ENCODE measurements at places on chromosomes 5 and 9.

DNA sequence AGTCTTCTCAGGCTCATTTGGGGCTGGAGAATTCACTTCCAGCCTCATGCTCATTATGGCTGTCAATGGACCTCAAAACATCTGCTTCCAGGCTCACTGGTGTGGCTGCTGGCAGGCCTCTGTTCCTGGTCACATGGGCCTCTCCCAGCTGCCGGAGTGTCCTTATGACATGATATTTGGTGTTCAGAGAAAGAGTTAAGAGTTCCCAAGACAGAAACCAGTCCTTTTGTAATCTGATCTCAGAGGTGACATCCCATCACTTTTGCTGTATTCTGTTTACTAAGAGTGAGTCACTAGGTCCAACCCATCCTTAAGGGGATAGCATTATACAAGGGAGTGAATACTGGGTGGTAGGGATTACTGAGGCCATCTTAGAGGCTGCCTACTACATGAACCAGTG, 104.6 kb downstream of the CACNA1B start:
- no peak for DNase-seq

DNA sequence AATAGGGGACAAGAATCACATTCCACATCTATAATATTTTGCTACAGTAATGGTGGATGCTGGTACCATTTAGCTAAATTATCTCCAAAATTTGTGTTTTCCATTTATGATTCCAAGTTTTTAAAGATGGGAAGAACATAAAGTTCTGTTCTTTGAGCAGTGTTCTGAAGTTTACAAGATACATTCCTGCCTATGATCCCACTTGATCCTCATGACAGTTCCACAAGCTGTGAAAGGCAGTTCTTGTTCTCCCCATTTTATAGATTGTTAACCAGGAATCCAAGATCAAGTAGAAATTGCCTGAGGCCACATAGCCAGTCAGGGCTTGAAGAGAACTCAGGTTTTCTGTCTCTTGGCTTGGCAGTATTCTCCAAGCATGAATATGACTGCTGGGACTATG, 257.3 kb downstream of the NR3C1 start:
- no peak for DNase-seq

DNA sequence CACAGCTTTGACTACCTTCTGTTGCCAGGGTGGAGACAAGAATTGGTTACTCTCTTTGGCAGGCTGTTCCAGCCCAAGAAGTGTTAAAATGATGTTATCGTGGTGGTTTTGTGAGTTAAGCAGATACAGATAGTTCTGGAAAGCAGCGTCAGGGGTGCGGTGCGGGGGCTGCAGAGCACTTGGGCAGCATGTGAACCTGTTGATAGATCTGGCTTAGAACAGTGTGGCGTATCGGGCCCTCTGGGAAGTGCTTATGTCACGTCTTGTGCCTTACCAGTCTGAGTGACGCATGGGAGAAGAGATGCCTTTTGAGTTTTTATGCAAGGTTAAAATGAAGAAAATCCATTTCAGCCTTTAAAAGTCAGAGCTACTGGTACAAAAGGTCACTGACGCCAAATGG, 152.5 kb downstream of the PRKACG start:
- no peak for DNase-seq

GRCh38 chr9:75912951-75913350, 22.5 kb downstream of the PCSK5 start:
- DNase-seq = no peak

DNA sequence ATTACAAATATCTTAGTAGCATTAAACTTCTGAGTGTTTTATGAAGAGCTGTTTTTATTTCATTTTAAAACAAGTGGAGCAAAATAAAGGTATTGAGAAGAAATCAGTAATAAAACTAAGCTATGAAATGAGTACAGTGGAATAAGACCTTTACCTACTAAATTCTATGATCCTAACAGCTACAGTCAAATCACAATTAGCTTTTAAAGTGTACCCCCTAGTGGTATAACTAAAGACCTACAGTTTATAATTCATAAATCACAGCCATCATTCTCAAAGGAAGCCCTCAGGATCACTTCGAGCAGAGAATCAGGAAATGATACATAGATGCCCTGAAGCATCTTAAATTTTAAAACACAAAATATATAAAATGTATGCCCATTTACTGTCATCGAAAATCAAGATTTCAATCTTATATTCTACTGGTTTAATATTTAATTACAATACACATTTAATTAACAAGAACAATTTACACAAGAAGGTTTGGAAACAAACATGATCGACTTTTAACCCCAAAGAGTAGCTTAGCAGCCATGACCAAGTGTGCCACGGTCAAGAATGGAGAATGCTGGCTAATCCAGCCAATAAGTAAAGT, 12.3 kb downstream of the CCNH start:
- DNase-seq = no peak

DNA sequence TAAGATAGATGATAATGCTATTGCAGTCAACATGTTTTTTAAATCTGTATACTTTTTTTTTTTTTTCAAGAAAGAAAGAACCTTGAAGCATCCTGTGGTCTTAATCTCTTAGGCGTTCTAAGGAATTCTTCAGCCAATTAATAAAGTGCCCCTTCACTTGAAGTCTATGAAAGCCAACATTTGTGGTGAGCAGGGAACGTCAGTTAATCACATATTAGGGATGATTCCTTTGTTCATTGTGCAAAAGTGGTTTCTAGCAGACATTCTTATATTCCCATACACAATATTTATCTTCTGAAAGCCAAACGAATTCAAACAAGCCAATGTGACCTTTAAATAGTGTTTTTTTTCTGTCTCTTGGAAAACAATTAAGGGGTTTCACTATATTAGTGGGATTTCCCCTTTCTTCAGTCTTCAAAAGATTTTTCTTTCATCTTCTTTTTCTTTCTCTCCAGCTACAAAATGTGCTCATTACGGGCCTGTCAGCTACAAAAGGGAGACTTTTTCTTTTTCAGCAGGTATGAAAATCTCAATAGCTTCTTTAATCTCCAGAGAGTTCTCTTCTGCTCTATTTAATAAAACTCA, 40.1 kb downstream of the TMEM167A start:
- DNase-seq = no peak

GRCh38 chr5:139488260-139488659, 5.7 kb upstream of the STING1 start:
- no peak for DNase-seq

- no peak for DNase-seq
Measured at GRCh38 chr9:16640649-16641048, 229.8 kb downstream of the BNC2 start.

DNA sequence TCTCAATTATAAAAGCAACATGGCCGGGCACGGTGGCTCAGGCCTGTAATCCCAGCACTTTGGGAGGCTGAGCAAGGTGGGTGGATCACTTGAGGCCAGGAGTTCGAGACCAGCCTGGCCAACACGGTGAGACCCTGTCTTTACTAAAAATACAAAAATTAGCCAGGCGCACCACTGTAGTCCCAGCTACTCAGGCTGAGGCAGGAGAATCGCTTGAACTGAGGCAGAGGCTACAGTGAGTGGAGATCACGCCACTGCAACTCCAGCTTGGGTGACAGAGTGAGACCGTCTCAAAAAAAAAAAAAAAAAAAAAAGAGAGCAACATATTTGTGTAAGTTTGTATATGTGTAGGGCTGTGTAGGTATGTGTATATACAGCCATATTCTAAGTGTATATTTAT, 7.5 kb downstream of the RPS6 start:
- no peak for DNase-seq

DNA sequence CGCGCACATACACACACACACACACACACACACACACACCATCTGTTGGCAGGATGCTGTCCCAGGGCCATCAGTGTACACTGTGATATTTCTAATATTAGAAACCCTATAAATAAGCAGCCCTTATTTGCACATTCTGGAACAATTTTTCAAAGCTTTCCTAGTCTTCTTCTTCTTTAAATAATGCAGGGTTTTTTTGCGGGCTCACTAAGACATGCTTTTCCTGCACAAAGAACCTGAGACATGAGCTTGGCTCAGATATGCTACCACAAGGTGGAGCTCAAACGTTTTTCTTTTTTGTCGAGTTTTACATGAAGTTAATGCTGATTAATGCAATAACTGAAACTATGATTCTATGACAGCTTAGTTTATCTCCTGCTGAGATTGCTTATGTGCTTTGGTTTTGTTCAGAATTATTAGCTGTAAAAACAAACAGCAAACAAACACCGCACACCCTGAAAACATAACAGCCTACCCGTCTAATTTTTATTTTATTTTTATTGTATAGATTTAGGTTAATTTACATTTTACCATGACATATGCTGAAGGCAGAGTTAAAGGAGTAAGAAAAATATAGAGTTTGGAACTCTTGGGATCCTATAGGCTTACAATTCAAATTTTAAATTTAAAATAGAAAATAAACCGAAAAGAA, 95.8 kb downstream of the ALDH1A1 start:
- no peak for DNase-seq

DNA sequence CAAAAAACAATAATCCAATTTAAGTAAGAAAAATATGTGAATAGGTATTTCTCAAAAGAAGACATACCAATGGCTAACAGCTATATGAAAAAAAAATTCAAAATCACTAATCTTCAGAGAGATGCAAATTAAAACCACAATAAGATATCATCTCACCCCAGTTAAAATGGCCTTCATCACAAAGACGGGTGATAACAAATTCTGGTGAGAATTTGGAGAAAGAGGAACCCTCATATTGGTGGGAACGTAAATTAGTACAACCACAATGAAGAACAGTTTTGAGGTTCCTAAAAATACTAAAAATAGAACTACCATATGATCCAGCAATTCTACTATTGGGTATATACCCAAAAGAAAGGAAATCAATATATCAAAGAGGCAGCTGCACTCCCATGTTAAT, 94.3 kb downstream of the TMEM167A start:
- no peak for DNase-seq

DNA sequence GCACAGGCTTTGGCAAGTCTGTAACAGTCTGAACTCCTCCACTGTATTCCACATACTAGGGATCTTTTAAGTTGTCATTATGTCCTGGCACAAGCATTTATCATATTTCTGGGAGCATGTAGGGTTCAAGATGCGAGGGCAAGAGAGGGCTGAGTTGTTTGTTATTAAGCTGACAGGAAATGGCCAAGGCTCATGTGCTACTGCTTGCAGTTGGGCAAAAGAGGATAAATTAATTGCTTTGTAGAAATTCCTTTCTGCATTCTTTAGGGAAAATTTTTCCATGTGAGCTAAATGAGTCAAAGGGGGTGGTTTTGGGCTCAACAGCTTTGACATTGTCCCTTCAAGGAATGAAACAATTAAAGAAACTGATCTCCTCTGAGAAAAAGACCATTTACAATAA, 35.4 kb downstream of the DOCK8 start:
- DNase-seq = no peak

- DNase-seq = no peak
Measured at GRCh38 chr9:94153905-94154304, 69.6 kb downstream of the PTPDC1 start.

- no peak for DNase-seq
Measured at GRCh38 chr9:106773750-106774149, 89.2 kb upstream of the ZNF462 start.

DNA sequence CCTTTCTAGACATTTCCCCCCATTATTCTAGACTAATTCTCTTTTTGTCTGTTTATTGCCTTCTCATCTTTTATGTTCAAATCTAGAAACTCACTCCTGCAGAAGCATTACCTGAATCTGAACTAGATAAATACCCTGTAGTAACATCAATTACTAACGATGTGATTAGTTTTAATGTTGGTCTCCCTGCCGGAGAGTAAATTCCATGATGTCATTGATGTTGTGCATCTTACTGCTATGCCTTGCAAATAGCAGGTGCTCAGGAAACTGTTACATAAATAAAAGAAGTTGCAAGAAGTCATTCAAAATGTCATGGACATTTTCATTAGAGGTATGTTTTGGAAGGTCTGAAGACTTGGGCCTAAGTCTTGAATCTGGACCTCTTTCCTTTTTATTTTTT, 23.0 kb upstream of the C9 start:
- DNase-seq = no peak

- DNase-seq = no peak
Measured at GRCh38 chr5:14171046-14171445, 27.9 kb downstream of the TRIO start.

DNA sequence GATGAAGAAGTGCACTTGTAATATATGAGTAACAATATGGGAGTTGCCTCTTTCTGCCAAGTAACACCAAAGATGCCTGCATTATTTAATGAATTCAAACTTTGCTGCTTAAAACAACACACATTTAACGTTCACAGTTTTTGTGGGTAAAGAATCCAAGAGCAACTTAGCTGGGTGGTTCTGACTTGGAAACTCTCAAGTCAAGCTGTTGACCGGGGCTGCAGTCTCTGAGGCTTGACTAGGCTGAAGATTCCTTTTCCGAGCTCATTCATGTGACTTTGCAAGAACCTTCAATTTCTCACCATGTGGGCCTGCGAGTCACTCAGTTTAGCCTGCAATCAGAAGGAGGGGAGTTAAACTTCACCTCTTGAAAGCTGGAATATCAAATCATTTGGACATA, 53.0 kb upstream of the TRPC7 start:
- DNase-seq = no peak

- DNase-seq = no peak
Measured at GRCh38 chr5:2373631-2374030, 377.8 kb downstream of the IRX2 start.

Measured in activated CD4-positive, alpha-beta T cell treated with anti-CD3 and anti-CD28 coated beads, Interleukin-2, amount 50 U/mL, for 4 hours (primary cell).